Stimulated activated CD4-positive, alpha-beta T cell treated with anti-CD3 and anti-CD28 coated beads, TNF-alpha, amount 100 ng/mL, for 1 hour (primary cell): ENCODE measurements at places on chromosomes 3 and 15.

DNA sequence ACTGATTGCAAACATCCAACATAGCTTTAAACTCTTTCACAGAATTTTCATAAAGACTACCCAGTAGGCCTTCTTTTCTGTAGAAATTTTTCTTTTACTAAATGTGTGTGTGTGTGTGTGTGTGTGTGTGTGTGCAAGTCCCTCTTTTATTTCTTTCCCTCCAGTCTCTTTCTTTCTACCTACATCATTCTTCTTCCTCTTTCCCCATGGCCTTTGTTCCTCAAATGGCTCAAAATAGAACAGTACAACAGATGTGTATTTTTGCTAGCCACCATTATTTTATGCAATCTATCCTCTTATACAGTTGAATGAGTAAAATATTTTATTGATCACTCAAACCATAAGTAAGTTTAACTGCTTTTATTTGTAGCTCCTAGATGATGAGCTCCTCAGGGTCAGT is 76.4 kb downstream of the USF3 start:
- no peak for DNase-seq

DNA sequence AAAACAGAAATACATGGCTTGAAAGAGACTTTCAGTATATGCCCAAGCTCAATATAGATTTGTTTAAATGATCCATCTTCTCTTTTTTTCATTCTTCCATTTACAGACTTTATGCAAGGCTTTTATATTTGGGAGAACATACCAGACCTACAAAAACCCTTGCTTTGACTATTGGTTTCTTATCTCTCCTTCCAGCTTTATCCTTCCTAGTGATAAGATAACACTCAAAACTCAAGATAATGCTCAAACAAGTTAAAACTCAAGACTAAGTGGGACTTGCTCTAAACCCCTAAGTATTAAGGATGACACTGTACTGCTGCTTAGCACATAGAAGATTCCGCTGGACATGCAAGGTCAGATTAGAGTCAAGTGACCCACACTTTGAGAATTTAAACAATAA is 8.0 kb downstream of the TUSC7 start:
- DNase-seq = no peak

DNA sequence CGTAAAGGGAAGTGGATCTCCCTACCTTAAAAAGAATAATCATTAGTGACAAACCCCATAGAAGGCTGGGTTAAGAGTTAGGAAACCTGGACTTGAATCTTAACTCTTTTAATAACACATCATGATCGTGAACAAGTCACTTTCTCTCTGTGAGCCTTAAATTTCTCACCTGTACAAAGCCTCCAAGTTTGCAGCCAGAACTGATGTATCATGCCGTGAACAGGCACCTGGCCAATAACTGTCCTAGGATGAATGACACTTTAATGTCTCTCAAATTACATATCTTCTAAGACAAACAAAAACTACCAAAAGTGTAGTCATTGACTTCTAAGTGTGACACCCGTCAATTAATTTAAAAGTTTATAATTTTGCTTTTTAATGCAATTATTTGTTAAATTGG is 3.9 kb downstream of the UPK1B start:
- DNase-seq = no peak

DNA sequence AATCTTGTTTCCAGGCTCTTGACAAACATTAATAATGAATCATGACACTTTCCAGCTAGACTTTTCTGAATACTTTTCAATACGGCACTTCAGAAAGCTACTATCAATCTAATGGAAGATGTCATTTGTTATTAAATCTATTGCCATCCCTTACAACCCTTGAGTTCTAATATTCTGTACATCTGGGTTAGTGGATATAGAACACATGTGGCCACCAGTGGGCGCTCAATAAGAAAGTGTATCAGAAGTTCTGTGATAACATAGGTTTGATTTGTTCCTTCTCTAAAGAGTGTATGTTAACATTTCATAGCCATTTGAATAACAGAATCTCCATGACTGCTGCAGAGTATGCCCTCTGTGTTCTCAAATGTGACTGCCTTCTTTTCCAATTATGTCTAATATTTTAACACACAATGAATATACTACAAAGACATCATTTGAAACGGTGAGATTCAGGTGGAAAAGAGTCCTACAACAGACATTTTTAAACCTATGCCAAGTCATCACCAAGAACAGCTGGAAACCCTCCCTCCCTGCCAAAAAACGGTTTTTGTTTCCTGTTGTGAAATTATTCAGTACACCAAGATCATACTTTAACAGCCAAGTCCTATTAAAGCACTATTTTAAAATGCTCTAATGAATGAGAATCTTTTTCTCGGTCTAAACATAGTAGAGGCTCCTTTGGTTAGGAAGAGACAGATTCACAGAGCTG is 22.2 kb downstream of the ALDH1A2 start:
- DNase-seq = peak; percentile 19

GRCh38 chr15:40054605-40054854 is 15.5 kb upstream of the SRP14 start:
- no peak for DNase-seq

- no peak for DNase-seq
Observed at GRCh38 chr15:36912311-36912712, 188.0 kb downstream of the MEIS2 start.

DNA sequence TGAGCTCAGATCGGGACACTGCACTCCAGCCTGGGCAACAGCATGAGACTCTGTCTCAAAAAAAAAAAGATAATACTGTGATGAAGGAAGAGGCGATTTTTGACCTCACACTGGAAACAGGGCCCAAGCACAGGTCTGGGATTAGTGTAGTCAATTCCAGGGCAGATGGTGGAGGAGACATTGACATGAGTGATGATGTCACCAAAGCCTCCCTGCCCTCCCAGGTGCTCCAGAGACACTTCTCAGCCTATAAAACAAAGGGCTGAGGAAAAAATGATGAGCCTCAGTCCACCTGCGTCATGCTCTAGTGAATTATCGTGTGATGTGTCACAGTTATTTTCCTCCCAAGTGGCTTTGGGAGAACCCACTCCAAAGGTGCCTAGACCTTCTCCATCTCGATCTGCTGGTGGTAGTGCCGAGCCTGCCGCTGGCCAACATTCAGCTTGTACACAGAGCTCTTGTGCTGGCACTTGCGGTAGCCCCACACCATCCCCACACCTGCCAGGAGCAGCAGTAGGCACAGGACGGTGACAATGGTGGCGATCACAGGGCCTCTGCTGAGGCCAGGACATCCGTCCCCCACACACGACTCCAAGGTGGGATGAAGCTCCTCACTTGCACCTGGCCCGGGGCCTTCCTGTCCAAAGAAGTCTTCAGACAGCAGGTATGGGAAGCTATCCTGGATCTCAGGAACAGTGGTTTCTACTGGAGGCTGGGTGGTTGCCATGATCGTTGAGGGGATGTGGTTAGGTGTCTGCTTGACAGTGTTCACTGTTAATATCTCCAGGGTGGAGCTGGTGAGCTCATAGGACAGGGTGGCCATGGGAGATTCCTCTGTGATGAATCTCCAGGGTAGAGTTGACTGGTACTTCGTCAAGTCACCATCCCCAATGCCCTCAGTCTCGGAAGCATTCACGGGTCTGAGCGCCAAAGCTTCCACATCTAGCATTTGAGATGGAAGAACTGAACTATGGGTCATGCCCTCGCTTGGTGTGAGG is 38.8 kb downstream of the CRTAP start:
- no peak for DNase-seq

DNA sequence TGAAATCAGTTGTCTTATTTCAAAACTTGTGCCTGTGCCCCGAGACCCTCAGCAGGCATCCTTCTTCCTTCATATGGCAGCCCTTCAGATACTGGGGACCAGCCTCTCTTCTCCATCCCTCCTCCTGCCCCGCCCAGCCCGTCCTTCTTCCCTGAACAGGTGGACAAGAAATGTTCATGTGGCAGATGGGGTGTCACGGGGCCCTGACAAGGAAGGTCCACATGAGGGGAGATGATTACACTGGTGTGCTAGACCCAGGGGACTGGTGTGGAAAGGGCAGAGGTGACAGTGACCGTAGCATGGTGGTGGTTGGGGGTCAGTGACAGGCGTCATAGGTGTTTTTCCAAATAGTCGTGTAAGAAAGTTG is 150.9 kb downstream of the CHDH start:
- no peak for DNase-seq

DNA sequence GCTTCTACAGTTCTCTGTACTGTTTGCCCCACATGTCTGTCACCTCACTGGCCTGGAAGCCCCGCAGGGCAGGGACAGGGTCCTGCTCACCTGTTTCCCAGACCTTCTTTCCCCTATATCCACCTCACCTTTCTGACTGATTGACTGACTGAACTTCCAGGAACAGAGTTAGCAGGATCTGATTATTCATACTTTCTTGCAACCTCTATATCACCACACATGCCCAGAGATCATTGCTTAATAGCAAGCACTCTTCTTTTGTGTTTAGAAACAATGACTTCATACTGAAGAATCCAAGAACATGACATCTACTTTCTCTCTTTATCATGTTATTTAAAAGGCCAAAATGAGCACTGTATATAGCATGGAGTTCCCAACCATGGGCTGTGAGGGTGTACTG is 18.0 kb upstream of the CLEC3B start:
- DNase-seq = no peak

DNA sequence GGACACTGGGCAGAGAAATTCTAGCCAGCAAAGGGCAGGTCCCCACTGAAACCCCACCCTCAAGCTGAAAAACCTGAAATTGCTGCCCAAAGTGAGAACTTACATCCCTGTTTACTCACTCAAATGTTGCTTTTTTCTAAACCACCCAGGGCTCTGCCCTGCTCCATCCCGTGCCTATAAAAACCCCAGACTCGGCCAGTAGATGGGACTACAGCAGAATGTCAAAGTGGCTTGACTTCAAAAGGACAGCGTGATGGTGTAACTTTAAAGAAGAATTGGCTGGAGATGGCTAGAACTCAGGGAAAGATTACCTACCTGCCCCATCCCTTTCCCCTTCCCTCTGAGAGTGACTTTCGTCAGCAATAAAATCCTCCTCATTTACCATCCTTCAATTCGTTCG is 246.9 kb downstream of the PYDC2 start:
- DNase-seq = no peak

GRCh38 chr15:99403597-99403996 is 152.3 kb downstream of the LRRC28 start:
- DNase-seq = no peak
